ENCODE measurements at places on chromosomes 11 and 22.
A peak's percentile ranks its signal among the peaks of the same experiment; 100 is the strongest.

GRCh38 chr22:30313527-30314363 is 13.0 kb downstream of the TBC1D10A start:
- DNase-seq: no peak

DNA sequence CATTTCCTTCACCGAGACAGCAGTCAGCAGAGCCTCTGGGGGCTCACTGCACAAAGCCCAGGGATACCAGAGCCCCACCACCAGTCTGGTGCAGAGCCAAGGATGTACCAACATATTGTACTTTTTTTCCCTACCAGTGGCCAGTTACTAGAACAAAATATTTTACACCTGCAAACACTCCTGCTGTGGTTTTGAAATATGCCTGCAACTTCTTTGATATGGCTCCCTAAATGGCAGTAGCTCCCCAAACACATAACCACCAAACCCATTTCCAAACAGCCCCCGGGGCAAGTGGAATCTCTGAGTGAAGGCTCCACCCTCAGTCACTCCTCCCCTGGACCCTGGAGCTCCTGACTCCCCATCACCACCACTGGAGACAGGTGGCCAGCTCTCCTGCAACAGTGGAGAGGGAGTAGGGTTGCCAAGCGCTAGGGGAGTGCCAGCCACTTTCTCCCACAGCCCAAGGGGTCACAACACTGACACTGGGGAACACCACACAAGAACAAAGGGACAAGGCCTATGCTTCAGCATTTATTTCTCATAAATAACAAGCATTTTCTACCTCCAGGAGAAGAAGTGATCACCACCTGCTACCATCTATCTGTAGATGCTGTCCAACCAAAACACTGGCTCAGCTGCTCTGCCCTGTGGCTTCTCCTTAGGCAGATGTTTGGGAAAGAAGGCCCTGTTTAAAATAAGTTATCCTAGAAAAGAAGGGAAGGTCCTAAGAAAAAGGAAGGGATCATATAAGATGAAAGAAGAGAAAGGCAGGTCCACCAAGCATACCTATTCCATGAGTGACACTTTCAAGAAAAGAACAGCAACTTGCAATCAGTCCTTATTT is 15.1 kb downstream of the DGCR2 start:
- no peak for DNase-seq

DNA sequence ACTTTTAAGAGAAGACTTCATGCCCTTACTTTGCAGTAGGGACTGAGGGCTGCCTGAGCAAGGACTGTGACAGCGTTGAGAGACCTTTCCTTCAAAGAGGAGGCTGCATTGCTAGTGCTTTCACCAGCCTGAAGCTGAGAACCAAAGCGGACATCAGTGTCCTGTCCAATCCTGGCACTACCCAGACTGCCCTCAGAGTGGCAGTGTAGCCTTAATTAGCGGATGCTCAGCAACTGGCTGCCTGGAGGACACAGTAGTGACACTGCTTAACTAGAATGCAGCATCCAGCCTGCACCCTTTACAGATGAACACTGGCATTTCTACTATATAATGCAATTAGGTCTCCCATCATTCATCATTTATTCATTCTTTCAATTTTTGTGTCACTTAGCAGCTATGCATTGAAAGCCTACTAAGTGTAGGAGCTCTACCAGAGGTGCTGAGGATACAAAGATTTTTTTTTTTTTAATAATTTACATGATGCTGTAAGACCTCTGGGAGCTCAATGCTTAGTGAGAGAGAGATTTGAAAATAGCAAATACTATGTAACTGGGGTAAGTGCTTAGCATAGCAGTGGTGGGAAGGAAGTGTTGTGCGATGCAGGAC is 36.9 kb upstream of the SLC36A4 start:
- DNase-seq: peak; percentile 65

DNA sequence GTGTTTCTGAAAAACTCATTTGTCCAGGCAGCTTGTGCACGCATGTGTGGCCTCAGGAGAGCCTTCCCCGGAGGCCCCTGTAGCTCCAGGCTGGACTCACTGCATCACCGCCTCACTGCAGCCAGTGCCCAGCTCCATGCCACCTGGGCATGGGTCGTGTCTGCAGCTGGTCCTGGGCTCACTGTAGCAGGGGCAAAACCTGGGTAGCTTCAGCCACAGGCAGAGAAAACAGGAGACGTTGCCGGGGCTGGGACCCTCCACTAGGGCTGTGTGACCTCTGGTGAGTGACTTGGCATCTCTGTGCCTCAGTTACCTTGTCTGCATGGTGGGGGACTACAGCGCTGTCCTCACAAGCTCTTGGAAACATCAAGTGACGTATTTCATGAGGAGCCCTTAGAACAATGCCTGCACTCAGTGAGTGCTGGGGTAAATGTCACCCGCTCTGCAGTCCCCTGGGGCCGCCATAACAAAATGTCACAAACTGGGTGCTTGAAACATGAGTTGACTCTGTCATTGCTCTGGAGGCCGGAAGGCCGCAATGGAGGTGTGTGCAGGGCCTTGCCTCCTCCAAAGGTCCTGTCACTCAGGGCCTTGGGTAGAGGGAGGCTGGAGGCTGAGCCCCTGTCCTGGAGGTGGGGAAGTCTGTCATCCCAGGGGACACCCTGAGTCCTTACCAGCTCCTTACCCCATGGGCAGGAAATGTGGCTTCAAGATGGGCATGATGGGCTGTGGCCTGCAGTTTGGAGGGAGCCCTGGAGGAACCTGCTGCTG is 488.7 kb downstream of the TBC1D22A start:
- no peak for DNase-seq

DNA sequence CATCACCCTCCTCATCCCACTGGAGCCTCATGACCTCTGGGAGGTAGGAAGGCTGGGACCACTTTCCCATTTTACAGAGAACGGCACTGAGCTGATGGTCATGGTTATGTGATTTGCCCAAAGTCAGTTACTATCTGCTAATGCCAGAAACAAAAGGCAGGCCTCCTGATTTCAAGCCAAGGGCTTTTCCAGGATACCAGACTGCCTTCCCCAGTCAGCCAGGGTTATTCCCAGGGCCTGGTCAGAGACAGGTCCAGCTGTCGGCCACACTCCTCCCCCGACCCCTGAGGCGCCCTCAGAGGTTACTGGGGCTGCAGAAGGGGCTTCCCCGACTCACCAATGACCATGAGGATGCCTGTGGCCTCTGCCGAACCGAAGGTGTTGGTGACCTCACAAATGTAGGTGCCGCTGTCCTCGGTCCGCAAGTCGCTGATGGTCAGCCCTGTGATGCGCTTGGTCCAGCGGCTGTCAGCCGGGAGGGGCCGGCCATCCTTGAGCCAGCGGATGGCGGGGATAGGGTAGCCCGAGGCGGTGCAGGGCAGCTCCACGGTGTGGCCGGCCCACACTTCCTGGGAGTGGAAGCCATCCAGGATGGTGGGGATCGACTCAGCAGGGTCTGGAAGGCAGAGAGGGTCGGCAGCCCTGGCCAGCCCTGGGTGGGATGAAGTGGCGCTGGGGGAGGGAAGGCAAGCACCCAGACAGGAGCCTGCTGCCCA is 197.0 kb downstream of the CEP164 start:
- no peak for DNase-seq

Data from NCI-H1930 (cell line).